Thymus (tissue), 14 donors: ENCODE measurements at places on chromosomes 7 and 10. TPM values are rescaled to one million over a fixed set of nuclear protein-coding genes. Genes with fewer than 3 reads are reported as not detected.

Gene LRRC27
- 7.6 TPM for total RNA-seq

Gene SORCS1
- total RNA-seq, result 3.6 TPM

Gene FLNC
- total RNA-seq, result 0.71 TPM

Gene IDI2
- total RNA-seq, result not detected

Gene C10orf67
- total RNA-seq, result 0.05 TPM

Gene CCL26
- total RNA-seq, result 0.14 TPM

Gene NRAP
- 0.05 TPM for total RNA-seq

Gene FAM25G
- total RNA-seq, result 1.2 TPM

Gene PSMG3
- total RNA-seq, result 56.0 TPM

Gene ABCB4
- total RNA-seq, result 0.71 TPM

Gene MOGAT3
- not detected for total RNA-seq

Gene ZNF735
- total RNA-seq, result not detected

Gene NPY
- 0.71 TPM for total RNA-seq

Gene MEIG1
- 0.76 TPM for total RNA-seq

Gene CALML3
- 144 TPM for total RNA-seq

Gene AKR1C4
- not detected for total RNA-seq

Gene ALOX5
- total RNA-seq, result 6.7 TPM

Gene CRYGN
- 1.2 TPM for total RNA-seq

Gene TEX36
- not detected for total RNA-seq

Gene TACC2
- 4.6 TPM for total RNA-seq

Gene FOXI2
- 0.05 TPM for total RNA-seq

Gene HMX2
- 0.05 TPM for total RNA-seq

Gene DDX21
- 61.0 TPM for total RNA-seq

Gene PKD2L1
- 0.19 TPM for total RNA-seq

Gene SEMA3A
- 1.0 TPM for total RNA-seq

Gene TMEM213
- 0.05 TPM for total RNA-seq

Gene IFRD1
- total RNA-seq, result 23.2 TPM

Gene CLCN1
- 0.09 TPM for total RNA-seq

Gene CYP2C19
- not detected for total RNA-seq

Gene RARRES2
- total RNA-seq, result 6.5 TPM

Gene PGAM2
- total RNA-seq, result 31.0 TPM

Gene LRRN3
- total RNA-seq, result 23.8 TPM

Gene CYP3A7
- 0.99 TPM for total RNA-seq

Gene AKR1D1
- total RNA-seq, result 0.05 TPM

Gene CALHM1
- total RNA-seq, result 0.09 TPM

Gene WNT2
- 0.24 TPM for total RNA-seq

Gene EDRF1
- total RNA-seq, result 27.3 TPM

Gene DLX6
- total RNA-seq, result 0.47 TPM

Gene NEURL1
- 1.6 TPM for total RNA-seq

Gene DRGX
- total RNA-seq, result 0.05 TPM

Gene CPVL
- 125 TPM for total RNA-seq

Gene UNCX
- 0.05 TPM for total RNA-seq

Gene ELMO1
- total RNA-seq, result 22.5 TPM

Gene ABCB1
- total RNA-seq, result 6.7 TPM

Gene SH2D4B
- total RNA-seq, result 0.09 TPM

Gene CREB3L2
- total RNA-seq, result 3.4 TPM

Gene POT1
- 38.5 TPM for total RNA-seq

Gene NODAL
- total RNA-seq, result 0.28 TPM

Gene IDI1
- total RNA-seq, result 40.5 TPM

Gene OPN4
- under 0.01 TPM for total RNA-seq

Gene TEX47
- total RNA-seq, result not detected

Gene CAMK2B
- total RNA-seq, result 0.85 TPM

Gene SERPINE1
- total RNA-seq, result 2.1 TPM

Gene LEP
- total RNA-seq, result 0.05 TPM

Gene LIPM
- not detected for total RNA-seq

Gene CYP2C8
- total RNA-seq, result 0.71 TPM

Gene PTF1A
- not detected for total RNA-seq
